Fibroblast of lung (primary cell): ENCODE measurements at places on chromosomes 16 and 17. TPM values are rescaled to one million over a fixed set of nuclear protein-coding genes. Genes with fewer than 3 reads are reported as not detected.

GRCh38 chr17:74746922-74747321 lies 1.5 kb upstream of the NHERF1 start:
- no peak for DNase-seq

DNA sequence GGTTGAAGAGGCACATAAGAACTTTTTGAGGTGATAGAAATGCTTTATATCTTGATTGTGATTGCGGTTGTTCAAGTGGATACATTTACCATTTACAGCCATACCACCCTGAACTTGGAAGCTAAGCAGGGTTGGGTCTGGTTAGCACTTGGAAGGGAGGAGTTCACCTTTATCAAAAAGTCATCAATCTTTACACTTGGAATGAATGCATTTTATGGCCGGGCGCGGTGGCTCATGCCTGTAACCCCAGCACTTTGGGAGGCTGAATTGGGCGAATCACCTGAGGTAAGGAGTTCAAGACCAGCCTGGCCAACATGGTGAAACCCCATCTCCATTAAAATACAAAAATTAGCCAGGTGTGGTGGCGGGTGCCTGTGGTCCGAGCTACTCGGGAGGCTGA lies 9.5 kb upstream of the GJD3 start:
- DNase-seq: no peak

- no peak for DNase-seq
Observed at GRCh38 chr16:81913222-81913621, 98.0 kb downstream of the SDR42E1 start.

- no peak for DNase-seq
Observed at GRCh38 chr16:58222532-58223316, 24.8 kb upstream of the CSNK2A2 start.

- no peak for DNase-seq
Observed at GRCh38 chr16:85418978-85419491, 194.1 kb upstream of the GSE1 start.

DNA sequence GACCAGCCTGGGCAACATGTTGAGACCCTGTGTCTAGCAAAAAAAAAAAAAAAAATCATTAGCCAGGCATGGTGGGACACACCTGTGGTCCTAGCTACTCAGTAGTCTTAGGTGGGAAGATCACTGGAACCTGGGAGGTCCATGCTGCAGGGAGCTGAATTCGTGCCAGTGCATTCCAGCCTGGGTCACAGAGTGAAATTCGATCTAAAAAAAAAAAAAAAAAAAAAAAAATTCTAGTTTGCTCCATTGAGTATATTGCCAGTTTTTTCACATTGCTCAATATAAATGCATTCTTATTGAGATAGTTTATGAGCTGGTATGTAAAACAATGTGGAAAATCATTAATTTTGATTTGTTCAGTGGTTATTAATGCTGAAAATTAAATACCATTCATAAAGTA lies 52.0 kb downstream of the ABHD15 start:
- DNase-seq: peak; percentile 21

GRCh38 chr16:9773289-9773688 lies 408.9 kb downstream of the GRIN2A start:
- no peak for DNase-seq

DNA sequence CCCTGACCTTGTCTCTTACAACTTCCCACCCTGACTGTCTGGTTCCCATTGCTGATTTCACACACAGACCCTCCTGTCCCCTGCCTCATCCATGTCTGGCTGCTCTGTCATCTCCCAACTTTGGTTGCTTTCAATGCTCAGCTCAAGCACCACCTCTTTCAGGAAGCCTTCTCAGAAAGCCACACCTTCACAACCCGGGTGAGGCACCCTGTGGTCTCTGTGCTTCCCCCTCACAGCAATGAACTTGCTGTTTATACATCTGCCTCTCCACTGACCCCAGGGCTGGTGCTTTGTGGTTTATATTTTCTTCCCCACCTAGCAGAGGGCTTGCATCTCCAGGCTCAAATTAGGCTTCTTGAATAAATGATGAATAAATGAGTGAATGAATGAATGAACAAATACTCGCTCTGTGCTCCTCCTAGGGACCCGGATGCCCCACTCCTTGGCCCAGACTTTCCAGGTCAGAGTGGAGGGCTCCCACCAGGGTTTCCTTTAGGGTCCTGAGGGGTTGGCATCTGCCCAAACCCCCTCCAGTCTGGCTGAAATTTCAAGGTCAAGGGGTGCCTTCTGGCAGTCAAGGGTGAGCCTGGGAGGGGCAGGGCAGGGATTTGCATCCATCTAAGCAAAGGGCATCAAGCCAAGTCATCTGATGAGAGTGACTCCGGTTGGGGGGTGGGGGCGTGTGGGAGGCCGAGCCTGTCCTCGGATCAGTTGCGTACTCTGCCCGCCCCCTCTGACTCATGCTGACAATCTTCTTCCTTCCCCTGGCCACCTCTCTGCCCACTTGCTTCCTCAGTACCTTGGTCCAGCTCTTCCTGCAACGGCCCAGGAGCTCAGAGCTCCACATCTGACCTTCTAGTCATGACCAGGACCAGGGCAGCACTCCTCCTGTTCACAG lies at the start of gene ITGAX:
Gene ITGAX (plus strand): TSS at position 783 of the 898 bp plus-strand sequence. CDS start 79 bp downstream, at position 862.
- peak; percentile 8 for DNase-seq

DNA sequence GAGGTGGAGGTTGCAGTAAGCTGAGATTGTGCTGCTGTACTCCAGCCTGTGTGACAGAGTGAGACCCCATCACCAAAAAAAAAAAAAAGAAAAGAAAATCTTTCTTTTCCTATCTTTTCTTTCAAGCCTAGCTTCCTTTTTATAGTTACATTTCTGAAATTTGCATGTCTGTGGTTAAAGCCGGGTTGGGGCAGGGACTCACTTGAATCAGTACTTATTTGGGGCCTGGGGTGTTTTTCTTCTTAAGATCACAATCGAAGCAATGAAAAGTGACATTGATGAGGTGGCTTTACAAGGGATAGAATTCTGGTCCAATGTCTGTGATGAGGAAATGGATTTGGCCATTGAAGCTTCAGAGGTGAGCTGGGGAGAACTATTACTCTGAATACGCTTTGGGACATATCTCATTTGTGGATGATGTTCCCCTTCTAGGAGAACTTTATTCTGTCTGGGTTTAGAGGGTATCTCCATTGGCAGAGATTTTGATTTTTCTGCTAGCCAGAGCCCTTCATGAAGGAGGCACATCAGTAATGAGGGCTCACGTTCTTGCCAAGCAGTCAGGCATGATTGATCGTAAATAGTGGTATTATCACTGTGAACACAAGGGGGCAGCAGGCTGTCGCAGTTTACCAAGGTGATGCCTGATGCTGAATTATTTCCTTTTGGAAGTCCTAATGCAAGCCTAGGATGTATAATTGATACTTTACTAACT lies 14.3 kb downstream of the KPNB1 start:
- peak; percentile 48 for DNase-seq

Gene CCL5
- polyA plus RNA-seq: 0.03 and 0.07 TPM in 2 replicates

Gene ZNF597
- 1.4 and 1.6 TPM in 2 replicates for polyA plus RNA-seq

Gene OR1D5
- not detected in 2 replicates for polyA plus RNA-seq

Gene PPL
- 3.3 and 5.0 TPM in 2 replicates for polyA plus RNA-seq
